Breast epithelium (tissue), 4 donors: ENCODE measurements at places on chromosomes 6 and 20.

GRCh38 chr20:63752411-63753101 lies 13.0 kb downstream of the SLC2A4RG start:
- no peak for DNase-seq

DNA sequence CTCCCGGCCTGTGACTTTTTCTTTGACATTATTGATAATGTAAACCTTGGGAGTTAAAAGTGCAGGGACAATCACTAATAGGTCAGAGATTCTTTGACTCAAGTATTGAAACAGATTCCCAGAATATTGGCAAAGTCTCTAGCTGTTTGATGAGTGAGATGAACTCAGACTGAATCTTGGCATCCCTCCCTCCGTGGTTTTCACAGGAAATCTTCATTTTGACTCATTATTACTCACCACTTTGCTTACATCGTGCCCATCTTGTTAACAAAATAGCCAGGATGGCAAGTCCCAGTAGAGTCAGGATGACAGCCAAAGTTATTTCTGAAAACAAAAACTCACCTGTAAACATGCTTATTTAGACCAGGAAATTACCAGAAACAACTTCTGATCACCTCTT lies 2.0 kb downstream of the TSBP1 start:
- no peak for DNase-seq

- DNase-seq, result no peak
Measured at GRCh38 chr20:24432046-24432442, 37.4 kb upstream of the SYNDIG1 start.

- no peak for DNase-seq
Measured at GRCh38 chr6:5851261-5851757, 155.4 kb downstream of the NRN1 start.

- DNase-seq, result no peak
Measured at GRCh38 chr20:14657266-14658005, 320.0 kb upstream of the FLRT3 start.

- no peak for DNase-seq
Measured at GRCh38 chr6:101534386-101534785, 140.9 kb downstream of the GRIK2 start.

- DNase-seq, result no peak
Measured at GRCh38 chr6:136083540-136083939, 166.6 kb downstream of the MTFR2 start.

- no peak for DNase-seq
Measured at GRCh38 chr6:5622276-5623005, 361.1 kb downstream of the FARS2 start.

DNA sequence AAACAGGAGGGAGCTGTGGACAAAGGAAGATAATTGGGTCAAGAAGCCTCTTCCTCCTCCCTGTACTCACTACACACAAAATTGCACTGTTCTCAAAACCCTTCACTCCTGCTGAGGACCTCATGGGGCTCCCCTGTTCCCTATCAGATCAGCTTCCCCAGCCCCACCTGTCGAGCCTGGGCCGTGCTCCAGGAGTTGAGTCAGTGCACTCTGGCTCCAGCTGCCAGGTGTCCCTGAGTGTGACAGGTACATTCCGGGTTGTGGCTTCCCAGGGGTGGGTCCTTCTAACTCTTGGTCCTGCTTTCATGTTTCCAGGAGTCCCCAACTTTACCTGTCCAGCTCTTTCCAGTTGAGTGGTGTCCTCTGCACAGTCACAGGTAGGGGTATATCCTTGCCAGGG lies 8.4 kb downstream of the RAB5IF start:
- DNase-seq, result peak; percentile 33

GRCh38 chr20:44467289-44467883 lies 8.3 kb upstream of the TTPAL start:
- no peak for DNase-seq
